ENCODE measurements at places on chromosomes 4 and X. TPM values are rescaled to one million over a fixed set of nuclear protein-coding genes. Genes with fewer than 3 reads are reported as not detected.
A peak's percentile ranks its signal among the peaks of the same experiment; 100 is the strongest.

HNRNPDL gene
- 158 TPM for total RNA-seq

INPP4B gene
- total RNA-seq: 16.0 TPM

EFNB1 gene
- total RNA-seq: 134 TPM

SPOCK3 gene
- total RNA-seq: 2.3 TPM

DNA sequence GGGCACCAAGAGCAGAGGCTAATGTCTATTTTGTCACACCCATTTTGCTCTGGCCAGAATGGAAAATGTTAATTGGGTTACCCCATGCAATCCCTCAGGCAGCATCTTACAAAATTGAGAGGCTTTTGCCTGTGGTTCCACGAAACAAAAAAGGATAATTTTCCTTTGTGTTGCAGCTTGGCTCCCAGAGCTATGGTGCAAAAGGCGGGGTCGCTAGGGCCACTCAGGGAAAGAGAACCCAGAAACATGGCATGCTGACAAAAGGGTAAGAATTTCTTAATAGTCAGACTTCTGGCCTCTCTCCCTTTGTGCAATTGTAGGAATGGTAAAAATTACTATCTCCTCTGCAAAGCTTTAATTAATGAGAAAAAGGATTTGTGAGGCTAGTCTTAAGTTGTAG is 119.6 kb upstream of the BANK1 start:
- DNase-seq: no peak

- no peak for DNase-seq
Measured at GRCh38 chr4:59729321-59729720, 1470.8 kb upstream of the ADGRL3 start.

DNA sequence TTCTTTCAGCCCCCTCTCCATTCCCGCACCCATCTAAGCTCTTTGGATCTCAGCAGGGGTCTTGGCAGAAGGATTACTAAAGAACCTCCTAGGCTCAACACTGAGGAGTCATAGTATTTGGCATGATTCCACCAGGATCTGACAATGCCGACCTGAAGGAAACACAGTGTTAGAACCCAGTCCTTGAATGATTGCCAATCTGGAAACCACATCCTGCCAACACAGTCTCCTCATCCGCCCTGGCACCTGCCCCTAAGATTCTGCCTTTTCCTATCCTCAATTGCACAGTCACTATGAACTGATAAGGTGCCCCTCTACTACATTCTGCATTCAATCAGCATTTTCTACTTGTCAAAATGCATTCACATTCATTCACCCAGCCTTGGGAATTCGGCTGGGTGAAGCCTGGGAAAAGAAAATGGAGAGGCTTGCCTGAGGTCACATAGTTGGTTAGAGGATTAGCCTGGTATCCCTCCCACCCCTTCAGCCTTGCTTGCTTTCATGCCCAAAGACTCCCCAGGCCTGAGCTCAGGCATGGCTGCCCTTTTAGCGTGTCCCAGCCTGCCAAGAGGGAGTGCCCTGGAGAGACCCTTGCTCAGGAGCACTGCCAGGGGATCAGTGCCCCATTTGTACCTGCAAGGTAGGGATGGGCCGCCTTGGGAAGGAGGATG is 2.2 kb upstream of the CLDN2 start:
- DNase-seq: peak; percentile 58

DNA sequence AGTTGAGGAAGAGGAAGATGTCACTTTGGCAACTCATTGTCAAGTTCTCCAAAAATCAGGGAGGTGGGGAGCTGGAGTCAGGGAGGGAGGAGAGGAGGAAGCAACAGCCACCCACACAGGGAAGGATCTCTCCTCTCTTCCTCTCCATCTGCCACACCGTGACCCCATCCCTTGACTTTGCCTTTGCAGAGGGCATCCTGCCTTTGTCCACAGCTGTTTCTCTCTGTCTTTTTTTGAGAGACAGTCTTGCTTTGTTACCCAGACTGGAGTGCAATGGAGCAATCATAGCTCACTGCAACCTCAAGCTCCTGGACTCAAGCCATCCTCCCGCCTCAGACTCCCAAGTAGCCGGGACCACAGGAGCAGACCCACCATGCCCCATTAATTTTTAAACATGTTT is 276.0 kb downstream of the SHOX start:
- no peak for DNase-seq

DNA sequence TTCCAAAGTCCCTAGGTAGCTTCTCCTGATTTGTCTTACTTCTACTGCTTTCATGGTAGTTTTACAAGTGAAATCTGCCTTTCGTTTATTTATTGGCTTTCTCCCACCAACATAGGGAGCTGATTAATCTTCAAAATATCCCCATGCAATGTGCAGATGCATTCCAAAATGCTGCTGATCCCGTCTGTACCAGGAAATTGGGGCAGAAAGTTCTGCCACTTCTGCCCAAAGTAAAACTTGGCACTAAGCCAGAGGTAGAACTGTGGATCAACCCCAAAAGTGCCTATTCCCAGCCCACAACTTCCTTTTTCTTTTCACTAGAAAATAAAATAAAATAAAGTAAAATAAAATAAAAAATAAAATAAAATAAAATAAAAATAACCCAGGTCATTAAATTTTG is 47.3 kb upstream of the PPARGC1A start:
- no peak for DNase-seq

GRCh38 chr4:46874811-46875210 is 34.2 kb downstream of the COX7B2 start:
- no peak for DNase-seq

DNA sequence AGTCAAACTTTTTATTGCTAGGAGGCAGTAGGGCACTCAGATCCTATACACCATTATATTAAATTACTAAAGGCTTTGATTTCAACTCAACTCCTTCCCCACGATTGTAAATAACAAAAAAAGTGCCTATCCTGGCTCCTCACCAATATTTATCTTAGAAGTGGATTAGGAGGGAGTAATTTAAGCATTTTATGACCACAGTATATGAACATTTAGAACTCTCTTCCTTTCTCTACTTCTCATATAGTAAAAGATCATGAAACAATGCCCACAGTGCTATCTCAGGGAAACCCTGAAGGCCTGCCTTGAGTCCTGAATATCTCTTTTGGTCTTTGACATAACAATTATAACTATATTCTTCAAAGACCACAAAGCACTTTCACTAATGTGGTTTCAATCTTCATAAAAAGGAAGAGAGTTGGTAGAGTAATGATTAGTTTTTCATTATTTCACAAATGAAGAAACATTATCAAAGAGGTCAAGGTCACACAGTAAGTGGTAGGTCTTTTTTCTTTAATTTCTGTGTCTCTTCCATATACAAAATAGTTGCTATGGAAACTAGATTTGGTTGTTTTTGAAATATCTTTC is 29.1 kb upstream of the ADH1C start:
- no peak for DNase-seq

DNA sequence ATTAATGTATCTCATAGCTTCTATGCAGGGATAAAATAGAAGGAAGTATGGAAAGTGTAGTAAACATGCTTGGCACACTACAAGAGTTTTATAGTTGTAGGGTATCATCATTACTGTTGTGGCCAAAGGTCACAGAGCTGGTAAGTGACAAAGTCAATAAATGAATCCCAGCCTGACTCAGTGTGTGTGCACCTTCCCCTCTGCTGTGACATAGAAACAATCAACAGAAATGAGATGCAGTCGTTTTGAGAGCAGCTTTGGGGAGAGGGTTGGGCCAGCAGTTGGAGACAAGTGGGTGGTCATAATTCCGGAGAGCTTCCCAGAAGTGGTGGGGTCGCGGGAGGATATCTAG is 82.4 kb upstream of the RBPJ start:
- DNase-seq: peak; percentile 14

GRCh38 chr4:158599150-158599549 is 72.5 kb downstream of the C4orf46 start:
- no peak for DNase-seq

DNA sequence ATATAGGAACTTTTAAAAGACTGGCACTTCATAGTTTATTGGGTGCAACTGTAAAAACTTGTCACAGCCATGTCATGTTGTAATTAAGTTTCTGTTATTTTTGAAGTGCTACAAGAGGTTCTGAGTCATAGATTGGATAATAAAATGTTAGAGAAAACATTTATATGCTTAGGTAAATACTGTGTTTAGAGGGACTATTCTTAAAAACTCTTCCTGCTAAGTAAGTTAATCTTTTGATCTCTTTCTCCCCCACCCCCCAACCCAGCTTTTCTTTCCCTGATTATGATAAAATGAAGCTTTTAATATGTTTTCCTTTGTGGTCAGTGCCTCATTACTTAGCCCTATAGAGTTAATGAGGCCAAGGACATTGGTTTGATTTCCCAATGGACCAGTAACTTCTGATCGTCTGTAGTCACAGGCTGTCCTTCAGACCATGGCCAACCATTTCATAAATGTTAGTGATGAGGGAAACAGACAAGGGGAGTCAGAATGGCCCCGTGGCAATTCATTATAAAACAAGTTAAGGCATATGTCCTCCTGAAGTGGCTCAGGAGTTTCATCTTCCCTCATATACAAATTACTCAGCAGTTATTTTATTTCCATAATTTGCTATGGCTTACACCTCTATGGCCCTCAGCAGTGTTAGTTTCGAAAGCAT is 3.9 kb upstream of the PDLIM5 start:
- no peak for DNase-seq

DNA sequence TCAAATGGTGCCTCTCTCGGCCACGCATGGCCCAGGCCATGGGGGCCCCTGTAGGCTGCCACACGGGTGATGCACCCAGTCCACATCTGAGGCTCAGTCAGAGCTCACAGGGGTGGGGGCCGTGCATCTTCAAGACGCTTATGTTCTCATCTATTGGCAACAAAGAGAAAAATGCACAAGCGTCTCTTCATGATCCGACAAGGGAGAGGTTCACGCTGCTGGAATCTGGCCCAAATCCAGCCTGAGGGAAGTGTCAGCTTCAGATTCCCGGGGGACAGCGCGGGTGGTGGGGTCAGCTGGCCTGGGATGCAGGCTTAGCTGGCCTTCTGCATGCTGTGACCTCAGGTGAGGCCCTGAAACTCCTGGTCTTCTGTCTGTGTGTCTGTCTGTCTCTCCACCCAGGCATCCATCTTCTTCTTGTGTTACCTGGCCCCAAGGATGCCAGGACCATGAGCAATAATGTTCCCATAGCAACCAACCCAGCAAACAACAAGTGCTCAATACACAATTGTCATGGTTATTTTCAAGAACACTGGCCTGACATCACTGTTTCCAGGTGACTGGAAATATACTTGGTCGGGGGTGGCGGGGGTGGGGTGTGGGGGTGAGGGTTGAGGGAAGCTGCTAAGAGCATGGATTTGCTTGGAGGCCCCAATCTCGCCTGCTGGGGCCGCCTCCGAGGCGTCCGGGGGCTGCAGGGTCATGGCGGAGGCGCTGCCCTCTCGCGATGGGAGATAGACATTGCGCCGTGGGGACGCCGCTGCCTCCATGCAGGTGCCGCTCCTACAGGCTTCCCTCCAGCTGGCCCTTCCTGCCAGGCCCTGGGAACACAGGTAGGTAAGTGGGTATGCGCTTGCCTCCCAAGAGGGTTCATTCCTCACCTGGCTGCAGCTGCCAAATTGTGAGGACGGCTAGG is 48.3 kb downstream of the ABLIM2 start:
- no peak for DNase-seq

DNA sequence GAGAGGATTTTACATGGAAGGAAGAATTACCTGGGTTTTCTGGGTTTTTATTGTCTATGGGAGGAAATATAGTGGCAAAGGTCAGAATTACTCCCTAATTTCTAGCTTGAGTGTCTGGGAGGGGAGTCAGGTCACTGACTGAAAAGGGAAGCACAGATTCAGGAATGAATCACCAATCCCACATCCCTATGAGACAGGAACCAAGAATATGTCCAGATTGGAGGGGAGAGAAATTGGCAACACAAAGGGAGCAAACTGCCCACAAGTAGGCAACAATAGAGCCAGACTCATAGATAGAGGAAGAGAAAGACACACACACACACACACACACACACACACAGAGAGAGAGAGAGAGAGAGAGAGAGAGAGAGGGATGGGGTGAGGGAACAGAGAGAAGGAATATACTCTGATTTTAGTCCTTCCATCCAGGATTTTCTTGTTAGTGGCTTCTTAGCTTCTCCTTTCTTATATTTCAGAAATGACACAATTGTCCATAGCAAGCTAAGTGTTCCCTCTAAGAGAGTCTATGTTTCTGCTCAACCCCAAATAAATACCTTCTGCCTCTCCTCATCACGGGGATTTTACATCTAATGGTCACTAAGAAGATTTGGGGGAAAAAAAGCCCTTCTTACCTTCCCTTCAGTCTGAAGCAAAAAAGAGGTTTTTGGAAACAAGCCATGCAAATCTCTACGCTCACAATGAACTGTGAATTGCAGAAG is 12.0 kb downstream of the P2RY10 start:
- no peak for DNase-seq

GRCh38 chr4:165378398-165378744 is 437 bp upstream of the CPE start:
- DNase-seq: no peak

- DNase-seq: no peak
Measured at GRCh38 chr4:72604324-72604723, 35.3 kb upstream of the ADAMTS3 start.
